ENCODE measurements at places on chromosomes 6 and 20. TPM values are rescaled to one million over a fixed set of nuclear protein-coding genes. Genes with fewer than 3 reads are reported as not detected.

The NKAIN2 gene
- not detected for total RNA-seq

The RAET1L gene
- total RNA-seq, result not detected

The CRISP3 gene
- total RNA-seq, result not detected

The PAX1 gene
- not detected for total RNA-seq

The BFSP1 gene
- total RNA-seq, result 1.6 TPM

The C20orf204 gene
- 0.34 TPM for total RNA-seq

The CLIC5 gene
- total RNA-seq, result 0.25 TPM

The HSPA12B gene
- 1.1 TPM for total RNA-seq
